Activated CD8-positive, alpha-beta T cell treated with anti-CD3 and anti-CD28 coated beads, Interleukin-2, amount 10 ng/mL, durations not matched to agents 7 days and 5 days (primary cell): ENCODE measurements at places on chromosomes 6 and 20.

DNA sequence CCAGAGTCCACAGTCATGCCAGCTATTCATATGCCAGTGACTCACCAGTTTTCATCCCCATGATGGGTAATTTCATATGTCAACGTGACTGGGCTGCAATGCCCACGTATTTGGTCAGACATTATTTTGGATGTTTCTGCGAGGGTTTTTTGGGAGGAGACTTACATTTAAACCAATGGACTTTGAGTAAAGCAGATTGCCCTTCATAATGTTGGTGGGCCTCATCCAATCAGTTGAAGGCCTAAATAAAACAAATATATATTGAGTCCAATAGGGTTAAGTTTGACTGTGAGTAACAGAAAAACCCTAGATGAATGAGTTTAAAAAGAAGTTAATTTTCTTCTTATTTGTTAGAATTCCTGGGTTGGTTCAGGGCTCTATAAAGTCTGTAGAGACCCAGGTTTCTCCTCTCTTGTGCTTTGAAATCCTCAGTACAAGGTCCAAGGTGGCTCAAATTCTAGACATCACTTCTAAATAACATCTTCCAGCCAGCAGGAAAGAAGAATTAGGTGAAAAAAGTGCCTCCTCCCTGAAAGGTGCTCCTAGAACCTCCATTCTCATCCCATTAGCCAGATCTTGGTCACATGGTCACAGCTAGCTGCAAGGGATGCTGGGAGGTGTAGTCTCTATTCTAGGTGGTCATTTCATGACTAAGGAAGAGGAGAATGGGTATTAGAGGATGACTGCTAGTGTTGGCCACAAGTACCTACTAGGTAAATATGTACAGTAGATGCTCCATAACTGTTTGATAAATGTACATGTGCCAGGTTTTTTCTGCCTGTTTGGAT lies 16.7 kb upstream of the NEDD9 start:
- no peaks in the 10 kb centered on the region for H3K27me3 ChIP-seq
- H3K36me3 ChIP-seq: peaks cover 61% of the 10 kb centered on the region
- H3K4me1 ChIP-seq: no peaks in the 10 kb centered on the region
- no peak overlapping the region for H3K4me3 ChIP-seq
- no peak overlapping the region for H3K27ac ChIP-seq
- no peak for DNase-seq

DNA sequence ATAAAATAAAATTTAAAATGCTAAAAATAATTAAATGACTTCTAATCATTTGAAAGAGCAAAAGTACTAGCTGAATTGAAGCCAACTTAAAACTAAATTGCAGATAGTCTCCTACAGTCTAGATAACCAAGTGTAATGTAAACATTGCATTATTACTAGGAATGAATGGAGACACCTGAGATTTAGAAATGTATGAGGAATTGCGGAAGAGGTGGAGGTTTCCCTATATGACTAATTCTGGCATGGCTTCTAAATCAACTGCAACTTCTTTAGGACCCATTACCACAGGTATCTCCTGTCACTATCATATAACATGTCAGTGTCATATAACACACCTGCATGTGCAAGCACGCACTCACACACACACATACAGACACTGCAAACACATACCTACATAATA lies 13.2 kb upstream of the GPR6 start:
- no peaks in the 10 kb centered on the region for H3K36me3 ChIP-seq
- H3K4me3 ChIP-seq: no peak overlapping the region
- H3K4me1 ChIP-seq: no peaks in the 10 kb centered on the region
- peaks cover 2% of the 10 kb centered on the region for H3K27me3 ChIP-seq
- H3K27ac ChIP-seq: no peak overlapping the region
- DNase-seq: no peak

GRCh38 chr20:6081236-6081635 lies 27.4 kb upstream of the LRRN4 start:
- no peaks in the 10 kb centered on the region for H3K4me1 ChIP-seq
- H3K27ac ChIP-seq: no peak overlapping the region
- H3K4me3 ChIP-seq: no peak overlapping the region
- H3K36me3 ChIP-seq: no peaks in the 10 kb centered on the region
- H3K27me3 ChIP-seq: peaks cover 10% of the 10 kb centered on the region

DNA sequence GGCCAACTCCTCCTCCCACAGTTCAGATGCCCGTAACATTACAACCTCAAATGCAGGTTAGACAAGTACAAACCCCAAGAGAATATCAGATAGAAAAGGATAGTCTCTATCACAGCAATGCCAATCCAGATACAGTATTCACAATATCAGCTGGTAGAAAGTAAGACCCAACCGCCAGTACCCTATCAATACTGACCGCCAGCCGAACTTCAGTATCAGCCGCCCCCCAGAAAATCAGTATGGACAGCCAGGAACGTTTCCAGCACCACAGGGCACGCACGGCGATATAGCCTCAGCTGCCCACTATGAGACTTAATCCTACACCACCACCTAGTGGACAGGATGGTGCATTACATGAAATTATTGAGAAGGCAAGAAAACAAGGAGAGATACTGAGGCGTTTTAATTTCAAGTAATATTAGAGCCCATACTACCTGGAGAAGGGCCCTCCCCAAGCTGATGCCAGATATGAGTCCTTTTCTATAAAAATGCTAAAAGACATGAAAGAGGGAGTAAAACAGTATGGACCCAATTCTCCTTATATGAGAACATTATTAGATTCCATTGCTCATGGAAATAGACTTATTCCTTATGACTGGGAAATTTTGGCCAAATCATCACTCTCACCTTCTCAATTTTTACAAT lies 17.6 kb upstream of the EIF2S2 start:
- no peaks in the 10 kb centered on the region for H3K36me3 ChIP-seq
- no peak overlapping the region for H3K27ac ChIP-seq
- peak; percentile 75 for DNase-seq
- peaks cover 8% of the 10 kb centered on the region for H3K4me1 ChIP-seq

DNA sequence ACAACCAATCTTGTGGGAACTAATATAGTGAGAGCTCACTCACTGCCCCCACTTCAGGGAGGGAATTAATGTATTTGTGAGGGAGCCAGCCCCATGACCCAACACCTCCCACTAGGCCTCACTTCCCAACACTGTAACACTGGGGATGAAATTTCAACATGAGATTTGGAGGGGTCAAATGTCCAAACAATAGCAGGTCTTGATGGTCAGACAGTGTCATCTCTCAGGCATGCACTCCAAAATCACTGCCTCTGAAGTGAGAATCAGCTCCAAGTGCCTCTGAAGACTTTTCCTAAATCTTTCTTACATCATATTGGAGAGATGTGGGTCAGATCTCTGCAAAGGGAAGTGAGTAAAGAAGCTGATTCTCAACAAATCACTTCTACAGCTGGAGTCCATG lies 13.8 kb upstream of the SAYSD1 start:
- H3K27me3 ChIP-seq: peaks cover 10% of the 10 kb centered on the region
- no peak overlapping the region for H3K4me3 ChIP-seq
- no peak for DNase-seq
- no peaks in the 10 kb centered on the region for H3K4me1 ChIP-seq
- no peak overlapping the region for H3K27ac ChIP-seq

GRCh38 chr6:152338335-152339125 lies 298.6 kb downstream of the SYNE1 start:
- no peaks in the 10 kb centered on the region for H3K36me3 ChIP-seq
- DNase-seq: peak; percentile 66
- H3K4me3 ChIP-seq: no peak overlapping the region
- no peak overlapping the region for H3K27ac ChIP-seq
- peaks cover 7% of the 10 kb centered on the region for H3K27me3 ChIP-seq

DNA sequence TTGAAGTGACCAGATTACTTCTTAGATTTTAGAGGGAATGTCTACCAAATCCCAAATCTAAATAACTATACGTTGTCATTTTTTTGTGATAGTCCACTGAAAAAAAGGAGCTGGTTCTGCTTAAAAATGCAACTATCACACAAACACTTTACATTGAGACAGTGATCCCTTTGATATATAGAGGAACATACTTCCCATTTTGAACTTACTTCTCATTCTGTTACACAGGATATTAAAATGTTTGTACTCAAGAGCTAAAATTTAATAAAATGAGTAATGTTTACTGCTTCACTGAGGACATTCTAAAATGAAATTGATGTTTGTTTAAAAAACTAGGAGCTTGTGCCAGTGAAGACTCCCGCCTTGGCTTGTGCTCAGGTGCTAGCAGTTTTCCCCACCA lies 174.1 kb downstream of the CARMIL1 start:
- DNase-seq: no peak
- H3K27me3 ChIP-seq: no peaks in the 10 kb centered on the region
- H3K4me3 ChIP-seq: no peak overlapping the region
- H3K4me1 ChIP-seq: peaks cover 3% of the 10 kb centered on the region
- no peak overlapping the region for H3K27ac ChIP-seq
- no peaks in the 10 kb centered on the region for H3K36me3 ChIP-seq

DNA sequence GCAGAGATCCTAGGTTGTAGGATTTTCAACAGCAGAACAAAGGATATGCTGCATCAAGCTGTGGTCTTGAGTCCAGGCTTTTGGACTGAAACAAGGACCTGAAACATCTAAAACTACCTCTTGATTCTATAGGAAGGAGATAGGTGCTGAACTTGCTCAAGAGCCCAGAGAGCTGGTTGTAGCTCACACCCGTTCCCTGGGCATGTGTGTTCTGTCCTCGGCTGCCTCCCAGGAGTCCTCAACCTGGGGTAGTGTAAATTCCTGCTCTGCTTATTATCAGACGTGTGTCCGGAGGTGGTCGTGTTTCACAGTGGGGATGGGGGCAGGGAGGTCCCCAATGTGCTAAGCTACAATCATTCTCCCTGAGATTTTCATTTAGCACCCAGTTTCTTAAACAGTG lies 4.8 kb downstream of the NOP56 start:
- H3K4me1 ChIP-seq: peaks cover 43% of the 10 kb centered on the region
- no peaks in the 10 kb centered on the region for H3K27me3 ChIP-seq
- no peak overlapping the region for H3K4me3 ChIP-seq
- no peak overlapping the region for H3K27ac ChIP-seq

- H3K27ac ChIP-seq: no peak overlapping the region
- H3K27me3 ChIP-seq: no peaks in the 10 kb centered on the region
- H3K36me3 ChIP-seq: no peaks in the 10 kb centered on the region
- peaks cover 21% of the 10 kb centered on the region for H3K4me1 ChIP-seq
- DNase-seq: no peak
Observed at GRCh38 chr6:112036088-112036637, 17.7 kb upstream of the CCN6 start.

- H3K27me3 ChIP-seq: peaks cover 84% of the 10 kb centered on the region
- DNase-seq: no peak
- peak overlapping the region; percentile 83 for H3K4me3 ChIP-seq
- H3K27ac ChIP-seq: no peak overlapping the region
Observed at GRCh38 chr6:108118359-108118724, 43.8 kb upstream of the OSTM1 start.

- peaks cover 2% of the 10 kb centered on the region for H3K4me1 ChIP-seq
- no peaks in the 10 kb centered on the region for H3K36me3 ChIP-seq
- H3K27ac ChIP-seq: no peak overlapping the region
- H3K4me3 ChIP-seq: no peak overlapping the region
- H3K27me3 ChIP-seq: no peaks in the 10 kb centered on the region
Observed at GRCh38 chr20:25604611-25605010, 19.2 kb downstream of the NANP start.

DNA sequence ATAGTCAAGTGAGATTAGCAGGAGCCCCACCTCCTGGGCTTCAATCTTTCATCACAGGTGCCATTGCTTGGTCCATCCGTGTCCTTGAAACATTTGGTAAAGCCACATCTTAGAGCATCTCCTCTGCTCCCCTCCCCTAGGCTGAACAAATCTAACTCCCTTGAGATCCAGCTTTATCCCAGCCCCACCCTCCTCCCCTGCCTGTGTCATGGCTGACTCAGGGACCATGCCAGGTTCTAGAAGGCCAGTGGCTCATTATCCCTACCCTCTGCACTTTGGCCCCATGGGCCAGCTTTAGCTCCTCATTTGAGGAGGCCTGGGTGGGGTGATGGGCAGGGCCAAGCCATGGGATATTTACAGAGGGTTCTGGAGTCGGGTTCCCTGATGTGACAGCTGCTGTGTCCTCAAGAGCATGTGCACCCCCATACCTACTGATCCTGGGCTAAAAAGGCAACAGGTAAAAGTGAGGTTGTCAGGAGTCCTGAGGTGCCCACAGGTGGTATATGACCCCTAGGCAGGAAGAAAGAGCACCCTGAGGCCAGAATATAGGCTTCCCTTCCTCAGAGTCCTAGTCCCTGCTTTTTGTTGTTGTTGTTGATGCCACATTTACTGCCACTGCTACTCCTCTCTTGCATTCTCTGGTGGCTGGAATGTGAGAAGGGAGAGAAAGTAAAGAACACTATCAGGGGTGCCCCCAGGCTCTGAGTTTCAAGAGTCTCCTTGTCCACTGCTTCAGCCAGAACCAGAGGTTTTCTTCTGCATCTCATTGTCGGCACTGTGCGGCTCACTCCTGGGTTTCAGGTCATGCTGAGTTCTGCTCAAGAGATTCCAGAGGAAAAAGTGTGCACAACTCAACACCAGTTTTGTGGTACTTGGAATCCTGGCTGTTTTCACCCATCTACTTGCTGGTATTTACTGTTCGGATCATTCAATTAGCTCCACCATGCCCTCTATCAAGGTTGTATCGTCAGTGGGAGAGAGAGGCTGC lies 228.4 kb downstream of the LRFN2 start:
- peaks cover 10% of the 10 kb centered on the region for H3K4me1 ChIP-seq
- no peak overlapping the region for H3K27ac ChIP-seq
- DNase-seq: no peak
- no peak overlapping the region for H3K4me3 ChIP-seq

- H3K27ac ChIP-seq: no peak overlapping the region
- no peak overlapping the region for H3K4me3 ChIP-seq
- peaks cover 20% of the 10 kb centered on the region for H3K4me1 ChIP-seq
- DNase-seq: no peak
Observed at GRCh38 chr6:122454673-122455072, 16.9 kb downstream of the SERINC1 start.

DNA sequence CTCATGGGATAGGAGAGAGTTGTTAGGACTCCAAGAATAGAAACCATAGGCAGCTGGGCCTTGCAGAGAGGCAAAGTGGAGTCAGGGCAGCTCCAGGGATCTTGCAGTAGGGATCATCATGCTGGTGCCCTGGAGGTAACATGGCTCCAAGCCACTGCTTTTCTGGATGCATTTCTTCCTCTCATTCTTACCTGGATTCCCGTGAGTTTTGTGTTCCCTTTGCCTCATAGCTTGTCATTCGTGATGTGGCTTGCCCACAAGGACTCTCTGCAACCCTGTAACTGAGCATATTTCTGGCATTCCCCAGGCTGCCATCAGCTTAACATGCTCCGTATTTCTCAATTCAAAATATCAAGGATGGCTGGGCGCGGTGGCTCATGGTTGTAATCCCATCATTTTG lies 5.3 kb downstream of the NHLRC1 start:
- no peak overlapping the region for H3K4me3 ChIP-seq
- H3K4me1 ChIP-seq: peaks cover 19% of the 10 kb centered on the region
- no peaks in the 10 kb centered on the region for H3K36me3 ChIP-seq
- DNase-seq: no peak

- no peak for DNase-seq
- peaks cover 4% of the 10 kb centered on the region for H3K27me3 ChIP-seq
- H3K27ac ChIP-seq: no peak overlapping the region
Observed at GRCh38 chr6:30847421-30847970, 36.8 kb upstream of the DDR1 start.

GRCh38 chr6:168286116-168286515 lies 33.5 kb downstream of the DACT2 start:
- H3K27ac ChIP-seq: no peak overlapping the region
